Stimulated activated CD4-positive, alpha-beta T cell treated with anti-CD3 and anti-CD28 coated beads, Interleukin-2, amount 100 ng/mL, for 4 hours (primary cell): ENCODE measurements at places on chromosomes 4 and X.

DNA sequence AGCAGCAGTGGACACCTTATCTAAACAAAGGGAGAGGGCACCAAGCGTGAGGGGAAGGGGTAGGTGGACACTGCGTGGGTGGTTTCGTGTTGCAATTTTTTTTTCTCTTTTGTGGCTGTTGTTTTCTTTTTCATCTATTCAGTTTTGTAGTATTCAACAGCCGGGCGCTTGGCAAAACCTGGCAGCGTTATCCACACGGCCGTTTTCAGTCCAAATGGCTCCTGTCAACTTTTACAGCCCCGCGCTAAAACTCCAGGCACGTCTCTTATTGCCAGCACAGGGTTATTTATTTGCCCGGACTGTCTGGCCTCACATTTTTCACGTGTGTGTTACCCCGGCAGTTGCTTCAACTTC is 192.2 kb downstream of the BCOR start:
- DNase-seq: no peak

DNA sequence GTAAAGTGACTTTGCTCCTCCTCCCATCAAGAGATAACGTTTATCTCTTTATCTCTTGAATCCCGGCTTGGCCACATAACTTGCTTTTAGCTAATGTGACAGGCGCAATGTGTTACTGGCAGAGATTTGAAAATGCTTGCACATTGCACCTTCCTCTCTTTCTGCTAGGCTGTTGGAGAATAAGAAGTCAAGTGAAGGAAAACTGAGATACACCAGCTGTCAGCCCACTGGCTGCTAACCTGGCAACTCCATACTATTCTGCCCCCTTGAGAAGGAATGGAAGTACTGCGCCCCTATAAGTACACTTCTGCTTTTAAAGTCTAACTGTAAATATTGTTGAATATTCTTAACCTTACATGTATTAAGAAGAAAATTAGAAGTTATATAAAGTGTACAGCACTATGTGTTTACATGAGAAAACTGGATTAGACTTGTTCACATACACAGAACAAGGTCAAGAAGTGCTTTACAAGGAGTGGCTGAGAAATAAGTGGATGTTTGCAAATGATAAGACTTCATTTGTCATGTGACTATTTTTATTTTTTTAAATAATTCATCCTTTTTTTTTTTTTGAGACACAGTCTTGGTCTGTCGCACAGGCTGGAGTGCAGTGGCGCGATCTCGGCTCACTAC is 424.5 kb upstream of the CTSO start:
- no peak for DNase-seq

DNA sequence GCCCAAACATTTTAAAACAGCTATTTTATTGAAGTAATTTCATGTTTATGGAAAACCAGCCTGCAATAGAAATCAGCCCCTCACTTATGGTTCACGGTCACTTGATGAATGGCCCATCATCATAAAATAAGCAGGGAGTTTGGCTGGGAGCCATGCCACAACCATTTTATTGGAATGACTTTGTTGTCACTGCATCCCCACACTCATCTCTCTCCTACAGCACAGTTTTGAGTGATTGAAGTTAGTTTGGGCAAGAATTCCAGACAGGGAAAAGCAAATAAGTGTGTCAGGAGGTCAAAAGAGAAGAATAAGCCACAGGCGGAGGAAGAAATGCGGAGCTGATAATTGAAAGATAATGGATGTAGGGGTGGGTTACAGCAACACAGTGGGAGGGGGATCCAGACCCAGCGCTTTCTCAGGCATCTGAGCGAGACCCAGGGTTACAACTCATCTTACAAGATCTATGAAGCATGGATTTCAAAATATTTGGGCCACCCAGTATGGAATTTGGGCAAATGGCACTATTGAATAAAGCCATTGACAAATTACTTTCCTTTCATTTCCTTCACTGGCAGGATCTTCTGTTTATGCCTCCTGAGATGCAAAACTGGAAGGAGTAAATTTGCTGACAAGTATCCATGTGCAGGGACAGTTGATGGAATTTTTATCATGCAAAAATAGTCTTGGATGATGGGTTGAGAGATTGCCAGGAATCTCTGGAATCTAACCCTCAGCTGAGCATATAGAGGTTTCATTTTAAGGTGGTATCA is 100.8 kb downstream of the SHROOM3 start:
- DNase-seq: no peak

GRCh38 chrX:69314436-69315348 is 149.4 kb upstream of the PJA1 start:
- no peak for DNase-seq

GRCh38 chr4:88613417-88613875 is 21.2 kb downstream of the HERC3 start:
- peak; percentile 8 for DNase-seq

- peak; percentile 9 for DNase-seq
Measured at GRCh38 chrX:53831662-53832635, 145.4 kb upstream of the HUWE1 start.

DNA sequence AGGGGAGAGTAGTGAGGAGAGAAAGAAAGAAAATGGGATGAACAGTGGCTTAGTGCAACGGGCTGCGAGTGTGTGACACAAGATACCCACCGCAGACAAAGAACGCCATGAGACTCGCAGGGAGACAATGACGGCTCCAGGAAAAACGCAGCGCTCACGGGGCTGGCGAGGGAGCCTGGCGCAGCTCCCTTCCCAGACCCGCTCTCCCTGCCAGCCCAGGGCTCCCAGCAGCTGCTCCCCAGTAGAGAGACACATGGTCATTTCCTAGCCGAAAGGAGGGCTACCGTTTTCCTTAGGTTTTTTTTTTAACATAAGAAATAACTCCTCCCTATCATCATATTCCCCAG is 149.5 kb downstream of the MAML3 start:
- no peak for DNase-seq

DNA sequence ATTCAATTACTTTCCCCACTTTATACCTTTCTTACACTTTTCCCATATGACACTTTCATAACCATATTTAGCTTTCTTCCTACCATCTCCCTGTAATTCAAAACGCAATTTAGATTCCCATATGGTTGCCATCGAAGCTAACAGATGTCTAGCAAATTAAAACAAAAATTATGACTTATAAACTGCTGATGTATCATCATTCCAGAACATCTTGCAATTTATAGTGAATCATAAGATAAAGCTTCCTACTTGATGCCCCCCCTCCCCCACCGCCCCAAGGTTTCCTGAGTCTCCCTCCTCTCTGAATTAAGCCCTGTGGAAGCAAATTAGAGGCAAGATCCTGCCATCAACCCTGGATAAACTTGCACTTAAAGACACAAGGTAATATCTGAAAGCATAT is 5.4 kb downstream of the TSPAN5 start:
- no peak for DNase-seq
